Occipital lobe (tissue), 3 donors: ENCODE measurements at places on chromosomes 12 and 14. TPM values are rescaled to one million over a fixed set of nuclear protein-coding genes. Genes with fewer than 3 reads are reported as not detected.

ERP27 gene
- not detected for total RNA-seq

TAS2R9 gene
- 1.2 TPM for total RNA-seq

TNFRSF1A gene
- 14.8 TPM for total RNA-seq

MUCL1 gene
- not detected for total RNA-seq

AHSA1 gene
- total RNA-seq, result 79.1 TPM

KCNJ8 gene
- 5.9 TPM for total RNA-seq

CYP46A1 gene
- 2.3 TPM for total RNA-seq

ACYP1 gene
- total RNA-seq, result 16.2 TPM

VWF gene
- 9.7 TPM for total RNA-seq

BCL11B gene
- total RNA-seq, result 27.0 TPM

CPNE6 gene
- 10.8 TPM for total RNA-seq

CACNA1C gene
- total RNA-seq, result 21.4 TPM

KLRC3 gene
- 2.2 TPM for total RNA-seq

TMEM253 gene
- not detected for total RNA-seq

CLEC7A gene
- total RNA-seq, result 4.5 TPM

BHLHE41 gene
- 1.1 TPM for total RNA-seq

KRT6C gene
- total RNA-seq, result not detected

LRP1-AS gene
- total RNA-seq, result not detected

GRIP1 gene
- 104 TPM for total RNA-seq

ANO2 gene
- total RNA-seq, result 3.6 TPM

PDZRN4 gene
- 48.7 TPM for total RNA-seq

DEPDC4 gene
- 1.2 TPM for total RNA-seq

VSIG10 gene
- 15.4 TPM for total RNA-seq

R3HDM2 gene
- 21.7 TPM for total RNA-seq

CHST11 gene
- total RNA-seq, result 29.0 TPM

IAPP gene
- total RNA-seq, result not detected

CLECL1 gene
- total RNA-seq, result not detected

CLEC1B gene
- total RNA-seq, result not detected

ARMH4 gene
- 99.4 TPM for total RNA-seq

KRT80 gene
- total RNA-seq, result not detected

ST8SIA1 gene
- 29.6 TPM for total RNA-seq

TC2N gene
- 22.8 TPM for total RNA-seq

CLEC6A gene
- total RNA-seq, result not detected
